ENCODE measurements at places on chromosomes 6 and 20.

GRCh38 chr20:43415661-43416430 lies 41.9 kb upstream of the SRSF6 start:
- no peak for DNase-seq

DNA sequence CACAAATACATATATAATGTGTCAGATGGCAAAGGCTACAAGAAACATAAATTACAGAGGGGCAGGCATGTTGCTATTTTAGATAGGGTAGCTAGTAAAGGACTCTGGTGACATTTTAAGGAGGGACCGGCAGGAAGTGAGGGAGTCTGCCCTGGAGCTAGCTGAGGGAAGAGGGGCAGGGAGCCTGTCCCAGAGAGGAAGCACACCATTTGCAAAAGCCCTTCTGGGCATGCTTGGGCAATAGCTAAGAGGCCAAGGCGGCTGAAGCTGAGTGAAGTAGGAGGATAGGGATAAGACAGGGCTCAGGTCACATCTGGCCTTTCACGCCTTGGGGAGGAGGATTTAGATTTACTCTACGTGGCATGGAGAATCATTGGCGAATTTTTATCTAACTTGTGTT lies 96.2 kb downstream of the RTN4IP1 start:
- no peak for DNase-seq

DNA sequence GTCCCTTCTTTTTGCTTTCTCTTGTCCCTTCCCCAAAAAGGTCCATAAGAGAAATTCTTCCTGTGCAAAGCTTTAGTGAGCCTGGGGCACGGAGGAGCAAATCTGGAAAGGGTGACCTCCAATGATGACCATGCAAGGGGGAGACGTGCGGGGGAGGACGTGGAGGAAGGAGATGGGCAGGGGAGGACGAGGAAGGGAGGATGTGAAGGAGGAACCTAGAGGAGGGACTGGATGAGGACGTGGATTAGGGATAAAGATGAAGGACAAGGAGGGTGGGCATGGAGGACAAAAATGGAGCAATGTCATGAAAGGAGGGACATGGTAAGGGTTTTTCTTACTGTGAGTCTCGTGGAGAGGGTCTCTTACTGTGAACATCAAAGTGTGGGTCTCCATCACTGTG lies 139.5 kb downstream of the ERMARD start:
- DNase-seq, result no peak

GRCh38 chr6:14863902-14864850 lies 381.7 kb upstream of the JARID2 start:
- no peak for DNase-seq

DNA sequence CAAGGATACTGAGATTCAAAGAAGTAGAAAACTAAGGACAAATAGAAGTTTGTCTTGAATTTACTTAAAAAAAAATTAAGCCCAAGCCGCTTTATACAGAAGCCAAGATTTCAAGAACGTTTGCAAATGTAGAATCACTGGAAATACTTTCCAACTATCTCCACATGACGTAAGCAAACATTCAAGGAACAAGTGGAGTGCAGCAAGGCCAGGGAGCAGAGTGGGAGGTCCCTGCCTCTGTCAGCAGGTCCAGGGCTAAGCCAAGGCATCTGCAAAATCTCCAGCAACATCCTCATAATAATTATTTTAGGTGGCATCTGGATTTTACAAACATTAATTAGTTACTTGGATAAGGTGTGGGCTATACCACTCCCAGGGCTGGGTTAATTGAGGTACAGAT lies 60.1 kb upstream of the AKIRIN2 start:
- DNase-seq, result no peak

- no peak for DNase-seq
These were observed 11.3 kb downstream of the DLK2 start for GRCh38 chr6:43444036-43444435.

- DNase-seq, result no peak
These were observed 130.1 kb downstream of the NFATC2 start for GRCh38 chr20:51412333-51412871.

- no peak for DNase-seq
These were observed 8.9 kb downstream of the TGIF2 start for GRCh38 chr20:36582322-36582721.

DNA sequence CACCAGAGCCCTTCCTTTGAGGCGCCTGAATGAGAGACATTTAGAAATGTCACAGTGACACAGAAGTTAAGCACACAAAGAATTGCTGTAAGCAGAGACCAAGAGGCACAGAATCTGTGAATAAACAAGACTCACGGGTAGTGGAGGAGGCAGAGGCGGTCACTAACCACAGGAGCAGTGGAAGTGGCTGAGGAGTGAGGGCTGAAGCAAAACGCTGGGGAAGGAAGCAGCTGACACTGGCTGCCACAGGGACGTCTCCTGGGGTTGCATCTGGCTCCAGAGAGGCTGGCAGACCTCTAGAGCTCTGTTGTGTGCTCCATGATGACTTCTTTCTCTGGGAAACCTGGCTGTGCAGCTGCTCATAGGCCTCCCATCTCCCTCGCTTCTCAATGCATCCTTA lies 65.0 kb upstream of the SLC2A12 start:
- DNase-seq, result no peak

Measured in HT-29 (cell line).